H1 (cell line): ENCODE measurements at places on chromosomes 1 and 21. TPM values are rescaled to one million over a fixed set of nuclear protein-coding genes. Genes with fewer than 3 reads are reported as not detected.
A peak's percentile ranks its signal among the peaks of the same experiment; 100 is the strongest.

The HRNR gene
- total RNA-seq: not detected in 2 replicates

The PRDM16 gene
- 0.43 and 0.46 TPM in 2 replicates for total RNA-seq

The LRRC7 gene
- 0.06 and 0.17 TPM in 2 replicates for total RNA-seq

The AADACL3 gene
- total RNA-seq: 2.3 and 2.4 TPM in 2 replicates

The KPNA6 gene
- 116 and 120 TPM in 2 replicates for total RNA-seq

The TAS1R1 gene
- 0.13 TPM in 1 of 2 replicates, not detected in the other for total RNA-seq

The BARHL2 gene
- total RNA-seq: 0.15 TPM in 2 replicates

The AQP10 gene
- not detected in 2 replicates for total RNA-seq

The SPRR1A gene
- total RNA-seq: not detected in 2 replicates

GRCh38 chr1:2783069-2783434 is 18.4 kb downstream of the TTC34 start:
- H3K4me1 ChIP-seq: no peaks in the 10 kb centered on the region
- DNase-seq: no peak
- H3K27me3 ChIP-seq: no peaks in the 10 kb centered on the region
- H3K4me3 ChIP-seq: no peak overlapping the region
- H3K36me3 ChIP-seq: no peaks in the 10 kb centered on the region

DNA sequence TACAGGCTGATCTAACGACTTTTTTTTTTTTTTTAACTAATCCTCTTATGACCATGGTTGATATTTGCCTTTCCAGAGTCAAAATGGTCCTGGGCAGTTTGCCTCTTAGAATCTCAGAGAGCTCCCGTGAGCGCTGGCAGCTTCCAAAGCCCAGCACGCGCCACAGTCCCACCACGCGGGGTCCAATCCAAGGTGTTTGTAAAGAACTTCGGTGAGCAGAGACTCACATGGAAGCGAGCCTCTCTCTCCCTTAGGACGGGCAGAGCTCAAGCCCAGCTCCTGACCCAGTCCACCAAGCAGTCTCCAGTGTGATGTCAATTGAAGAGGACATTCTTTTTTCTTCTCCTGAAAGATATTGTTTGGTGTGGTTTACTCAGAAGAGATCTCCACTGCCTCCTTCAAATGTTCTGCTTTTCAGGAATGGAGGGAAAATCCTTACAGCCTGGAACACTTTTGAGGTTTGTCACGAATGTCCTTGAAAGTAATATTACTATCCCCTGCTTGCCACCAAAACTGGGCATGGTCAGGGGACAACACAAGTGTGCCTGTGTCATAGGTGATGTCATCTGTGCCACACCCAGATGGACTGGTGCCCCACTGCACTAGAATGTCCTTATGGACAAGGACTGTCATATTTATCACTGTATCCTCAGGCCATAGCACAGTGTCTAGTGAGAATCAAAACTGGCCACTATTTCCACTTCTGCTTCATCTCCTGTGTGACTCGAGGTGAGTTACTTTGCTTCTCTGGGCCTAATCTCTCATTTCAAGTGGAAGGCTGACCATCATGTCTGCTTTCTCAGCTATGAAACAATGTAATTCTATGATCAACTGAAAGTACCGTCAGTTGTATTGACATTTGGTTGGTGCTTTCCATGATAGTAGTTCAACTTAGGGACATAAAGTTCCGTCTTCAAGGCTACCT is 97.4 kb upstream of the EDEM3 start:
- H3K4me1 ChIP-seq: 0 out of 2 replicates have a peak, but pooled peaks cover 4% of the 10 kb centered on the region
- DNase-seq: no peak
- no peak overlapping the region for H3K27ac ChIP-seq
- H3K36me3 ChIP-seq: no peaks in the 10 kb centered on the region

GRCh38 chr1:165222580-165222979 is 133.9 kb downstream of the LMX1A start:
- no peaks in the 10 kb centered on the region for H3K27me3 ChIP-seq
- peaks cover 3% of the 10 kb centered on the region; the same call in 1 of the 2 replicates for H3K4me1 ChIP-seq
- no peak overlapping the region for H3K27ac ChIP-seq
- DNase-seq: no peak
- no peak overlapping the region for H3K4me3 ChIP-seq

- no peaks in the 10 kb centered on the region for H3K36me3 ChIP-seq
- H3K4me1 ChIP-seq: peaks cover 36% of the 10 kb centered on the region
- H3K27ac ChIP-seq: no peak overlapping the region
- H3K27me3 ChIP-seq: peaks cover 68% of the 10 kb centered on the region
- DNase-seq: no peak
- H3K4me3 ChIP-seq: peak overlapping the region; percentile 26
Measured at GRCh38 chr1:220895412-220895946, 16.2 kb downstream of the HLX start.

DNA sequence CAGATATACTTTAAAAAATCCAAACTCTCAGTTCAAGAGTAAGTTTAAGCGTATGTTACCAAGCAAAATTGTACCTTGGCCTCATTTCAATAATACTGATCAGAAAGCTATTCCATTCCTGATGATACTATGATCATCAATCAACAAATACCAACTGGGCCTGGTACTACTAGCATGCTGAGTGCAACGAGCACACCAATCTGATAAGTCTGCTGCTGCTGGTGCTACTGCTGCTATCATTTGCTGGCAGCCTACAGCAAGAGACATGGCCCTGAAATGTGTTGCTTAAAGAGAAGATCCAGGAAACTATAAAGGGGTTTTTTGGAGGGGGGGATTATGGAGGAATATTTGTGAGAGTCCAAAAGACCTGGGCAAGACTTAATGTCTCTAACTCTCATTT is 39.7 kb downstream of the NME7 start:
- H3K4me3 ChIP-seq: no peak overlapping the region
- no peak for DNase-seq
- peaks cover 1% of the 10 kb centered on the region for H3K27me3 ChIP-seq

DNA sequence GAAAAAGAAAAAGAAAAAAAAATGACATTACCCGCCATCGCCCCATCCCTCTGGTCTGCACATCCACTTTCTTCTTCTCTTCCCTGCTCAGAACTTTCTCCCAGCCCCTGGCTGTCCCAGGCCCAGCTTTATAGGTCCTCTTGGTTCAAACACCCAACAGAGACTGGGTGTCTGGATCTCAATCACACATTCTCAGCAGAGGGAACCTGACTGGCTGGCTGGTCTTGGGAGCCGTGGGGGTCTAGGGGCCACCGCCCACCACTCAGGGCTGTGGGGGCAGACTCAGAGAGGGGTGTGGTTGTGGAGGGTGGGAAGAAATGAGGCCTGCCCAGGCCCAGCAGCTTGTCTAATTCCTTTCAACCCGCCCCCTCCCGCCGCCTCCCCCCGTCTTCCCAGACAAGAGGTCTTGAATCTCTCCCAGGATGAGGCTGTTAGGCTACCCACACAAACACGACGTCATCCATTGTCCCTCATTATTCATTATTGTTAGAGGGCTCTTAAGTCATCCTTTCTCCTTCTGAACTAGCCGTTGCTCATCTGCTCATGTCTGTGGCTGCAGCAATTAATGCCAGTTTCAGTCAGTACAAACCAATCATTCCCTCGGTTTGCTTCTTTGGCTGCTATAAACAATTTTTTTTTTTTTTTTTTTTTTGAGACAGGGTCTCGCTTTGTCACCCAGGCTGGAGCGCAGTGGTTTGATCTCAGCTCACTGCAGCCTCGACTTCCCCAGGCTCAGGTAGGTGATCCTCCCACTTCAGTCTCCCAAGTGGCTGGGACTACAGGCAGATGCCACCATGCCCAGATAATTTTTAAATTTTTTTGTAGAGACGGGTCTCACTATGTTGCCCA is 40.6 kb upstream of the CLIC4 start:
- peaks cover 8% of the 10 kb centered on the region; the same call in 1 of the 2 replicates for H3K4me1 ChIP-seq
- no peak overlapping the region for H3K4me3 ChIP-seq
- no peak overlapping the region for H3K27ac ChIP-seq

GRCh38 chr1:207071426-207071825 is 17.2 kb upstream of the C4BPB start:
- H3K4me3 ChIP-seq: no peak overlapping the region
- no peaks in the 10 kb centered on the region for H3K27me3 ChIP-seq
- no peak for DNase-seq
- no peaks in the 10 kb centered on the region for H3K4me1 ChIP-seq
- peaks cover 23% of the 10 kb centered on the region for H3K36me3 ChIP-seq
- no peak overlapping the region for H3K27ac ChIP-seq

DNA sequence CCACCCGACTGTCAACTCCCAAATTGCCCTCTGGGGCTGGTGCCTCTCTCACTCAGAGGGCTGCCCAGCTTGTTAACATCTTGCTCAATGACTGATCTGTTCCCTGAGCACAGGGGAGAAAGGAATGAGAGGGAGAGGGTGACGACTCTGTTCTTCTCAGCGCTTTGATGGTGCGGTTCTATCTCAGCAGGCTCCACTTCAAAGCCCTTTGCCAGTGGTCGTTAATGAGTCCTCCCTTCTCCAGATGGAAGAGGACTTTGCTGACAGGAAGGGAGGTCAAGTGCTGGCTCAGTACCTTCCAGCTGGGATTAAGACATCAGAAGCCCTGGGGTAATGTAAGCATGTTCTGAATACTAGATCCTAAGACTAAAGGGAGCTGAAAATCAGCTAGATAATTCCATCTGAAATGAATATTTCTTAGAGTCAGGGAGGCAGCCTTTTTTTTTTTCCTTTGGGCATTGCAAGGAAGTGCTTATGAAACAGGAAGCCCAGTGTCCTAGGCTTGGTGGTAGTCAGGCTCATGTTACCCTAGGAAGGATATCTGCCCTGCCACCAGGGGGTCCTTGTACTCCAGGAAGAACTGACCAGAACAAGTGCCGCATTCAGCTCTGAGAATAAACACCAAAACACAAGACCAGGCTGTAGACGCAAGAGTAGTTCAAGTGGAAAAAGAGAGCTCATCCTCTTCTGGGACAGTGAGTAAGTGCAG is 4.7 kb downstream of the FMOD start:
- DNase-seq: no peak
- H3K27ac ChIP-seq: no peak overlapping the region
- H3K27me3 ChIP-seq: no peaks in the 10 kb centered on the region
- H3K36me3 ChIP-seq: no peaks in the 10 kb centered on the region
- H3K4me1 ChIP-seq: peaks cover 2% of the 10 kb centered on the region; the same call in 1 of the 2 replicates

DNA sequence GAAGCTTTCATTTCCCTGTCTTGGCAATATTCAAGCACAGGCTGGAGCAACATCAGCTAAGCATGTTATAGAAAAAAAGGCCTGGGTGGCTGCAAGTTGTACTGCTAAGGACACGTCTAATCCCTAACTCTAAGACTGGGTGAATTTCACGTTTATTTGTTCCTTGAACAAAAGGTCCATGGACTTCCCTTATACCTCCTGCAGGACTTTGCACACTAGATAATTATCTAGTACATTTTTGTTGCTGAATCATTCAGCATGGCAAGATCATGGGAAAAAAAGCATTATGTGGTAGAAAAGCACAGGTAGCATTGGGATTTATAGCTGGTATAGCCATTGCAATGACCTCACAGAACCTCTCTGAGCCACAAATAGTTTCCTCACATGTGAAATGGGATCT is 130.7 kb upstream of the DMRTA2 start:
- H3K27me3 ChIP-seq: no peaks in the 10 kb centered on the region
- no peak overlapping the region for H3K4me3 ChIP-seq
- H3K27ac ChIP-seq: no peak overlapping the region
- H3K36me3 ChIP-seq: no peaks in the 10 kb centered on the region
- no peak for DNase-seq

GRCh38 chr1:163785868-163786405 is 464.2 kb downstream of the NUF2 start:
- no peak overlapping the region for H3K27ac ChIP-seq
- no peak for DNase-seq
- no peaks in the 10 kb centered on the region for H3K4me1 ChIP-seq
- H3K27me3 ChIP-seq: no peaks in the 10 kb centered on the region
- no peaks in the 10 kb centered on the region for H3K36me3 ChIP-seq
- H3K4me3 ChIP-seq: no peak overlapping the region

- no peak overlapping the region for H3K4me3 ChIP-seq
- H3K27me3 ChIP-seq: no peaks in the 10 kb centered on the region
- no peak for DNase-seq
- H3K27ac ChIP-seq: no peak overlapping the region
Measured at GRCh38 chr1:238281418-238281817, 390.7 kb upstream of the ZP4 start.

- DNase-seq: no peak
- H3K36me3 ChIP-seq: no peaks in the 10 kb centered on the region
- peaks cover 24% of the 10 kb centered on the region for H3K4me1 ChIP-seq
- H3K27ac ChIP-seq: no peak overlapping the region
- H3K4me3 ChIP-seq: no peak overlapping the region
Measured at GRCh38 chr1:14738235-14738634, 139.8 kb downstream of the KAZN start.
